ENCODE measurements at places on chromosomes 3 and 15. TPM values are rescaled to one million over a fixed set of nuclear protein-coding genes. Genes with fewer than 3 reads are reported as not detected.

Gene PATL2
- total RNA-seq, result 0.11 TPM

Gene PRRT3
- 0.57 TPM for total RNA-seq

Gene MAP1A
- 2.7 TPM for total RNA-seq

Gene VEPH1
- total RNA-seq, result 87.1 TPM

Gene BNIP2
- 159 TPM for total RNA-seq

Gene TRPM1
- not detected for total RNA-seq

Gene CLDN16
- total RNA-seq, result 0.74 TPM

- no peak for DNase-seq
Observed at GRCh38 chr3:89250742-89251141, 143.3 kb downstream of the EPHA3 start.

DNA sequence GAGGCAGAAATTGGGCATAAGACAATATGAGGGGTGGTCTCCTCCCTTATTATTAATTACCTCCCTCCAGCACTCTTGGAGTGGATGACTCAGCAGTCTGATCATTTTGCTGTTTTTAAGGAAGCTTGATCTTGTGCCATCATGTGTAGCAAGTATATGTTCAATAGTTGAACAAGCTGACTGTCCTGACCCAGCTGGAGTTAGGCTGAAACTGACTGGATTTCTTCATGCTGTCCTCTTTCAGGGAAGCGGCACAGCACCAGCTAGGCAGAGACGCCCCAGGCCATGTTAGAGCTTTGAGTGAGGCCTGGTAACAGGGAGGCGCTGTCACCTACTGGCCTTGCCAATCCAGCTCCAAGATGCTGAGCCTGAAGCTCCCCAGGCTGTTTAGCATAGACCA is 54.4 kb upstream of the KIF23 start:
- DNase-seq, result no peak

DNA sequence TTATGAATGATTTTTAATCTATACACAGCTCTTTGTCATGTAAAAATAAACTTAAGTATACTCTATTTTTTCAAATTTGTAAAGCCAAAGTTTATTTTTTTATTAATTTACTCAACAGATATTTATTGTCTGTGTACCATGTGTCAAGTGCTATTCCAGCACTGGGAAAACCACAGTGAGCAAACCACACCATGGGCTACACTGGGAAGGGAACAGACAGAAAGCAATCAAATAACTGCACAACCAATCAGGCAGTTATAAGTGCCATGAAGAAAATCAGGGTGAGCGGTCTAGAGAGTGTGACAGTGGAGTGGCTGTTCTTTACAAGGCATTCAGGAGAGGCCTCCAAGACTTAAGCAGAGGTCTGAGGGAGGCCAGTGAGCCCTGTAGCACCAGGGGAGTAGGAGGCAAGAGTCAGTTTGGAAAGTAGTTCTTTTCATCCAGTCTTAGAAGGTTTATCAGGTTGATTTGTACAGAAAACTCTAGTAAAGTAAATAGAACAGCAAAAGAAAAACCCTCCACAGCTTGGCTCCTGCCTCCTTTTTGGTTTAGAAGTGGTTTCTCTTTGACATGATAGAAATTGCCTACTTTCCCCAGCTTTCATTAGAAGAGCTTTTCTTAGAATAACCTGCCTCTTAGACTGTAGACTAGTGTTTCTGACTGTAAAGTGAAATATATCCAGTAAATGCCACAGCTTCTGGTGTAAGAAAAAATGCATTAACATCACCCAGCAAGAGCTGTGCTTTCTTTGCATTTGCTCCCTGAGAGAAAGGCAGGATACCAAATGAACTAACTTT is 13.7 kb downstream of the EIF2AK4 start:
- DNase-seq, result no peak

GRCh38 chr15:22902578-22902977 is 64.1 kb downstream of the NIPA2 start:
- DNase-seq, result no peak

DNA sequence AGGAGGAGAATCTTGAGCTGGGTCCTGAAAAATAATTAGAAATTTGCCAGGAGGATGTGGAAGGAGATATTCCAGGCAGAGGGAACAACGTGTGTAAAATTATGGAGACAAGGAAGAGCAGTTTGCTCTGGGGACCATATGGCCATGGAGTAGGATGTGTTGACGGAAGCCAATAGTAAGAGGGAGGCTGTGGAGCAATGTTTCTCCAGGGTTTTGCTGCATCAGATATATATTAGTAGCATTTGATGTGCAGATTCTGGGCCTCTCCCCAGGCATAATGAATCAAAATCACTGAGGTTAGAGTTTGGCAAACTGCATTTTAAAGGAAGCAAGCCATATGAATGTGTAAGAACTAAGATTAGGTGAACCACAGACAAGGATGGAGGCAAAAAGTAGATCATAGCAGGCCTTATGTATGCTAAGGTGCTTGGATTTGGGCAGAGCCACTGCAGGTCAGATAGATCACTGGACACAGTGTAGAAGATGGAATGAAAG is 192.9 kb upstream of the IL12A start:
- no peak for DNase-seq

GRCh38 chr3:5339967-5340535 is 152.5 kb downstream of the EDEM1 start:
- no peak for DNase-seq

GRCh38 chr3:87121856-87122255 is 105.3 kb upstream of the CHMP2B start:
- DNase-seq, result no peak

DNA sequence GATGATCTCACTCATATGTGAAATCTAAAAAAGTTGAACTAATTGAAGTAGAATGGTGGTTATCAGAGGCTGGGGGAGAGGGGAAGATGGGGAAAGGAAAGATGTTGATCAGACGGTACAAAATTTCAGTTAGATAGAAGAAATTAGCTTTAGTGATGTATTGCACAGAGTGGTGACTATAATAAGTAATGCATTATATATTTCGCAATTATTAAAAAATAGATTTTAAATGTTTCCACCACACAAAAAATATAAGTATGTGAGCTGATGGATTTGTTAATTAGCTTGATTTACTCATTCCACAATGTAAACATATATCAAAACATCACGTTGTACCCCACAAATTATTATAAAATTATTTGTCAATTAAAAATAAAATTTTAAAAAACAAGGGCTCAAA is 8.1 kb downstream of the SUMF1 start:
- no peak for DNase-seq

- no peak for DNase-seq
Observed at GRCh38 chr3:139281096-139281495, 62.7 kb upstream of the MRPS22 start.

- no peak for DNase-seq
Observed at GRCh38 chr15:47961401-47962090, 159.2 kb upstream of the SLC24A5 start.

- peak; percentile 13 for DNase-seq
Observed at GRCh38 chr3:47283591-47284364, 1.0 kb downstream of the KLHL18 start.

- DNase-seq, result no peak
Observed at GRCh38 chr3:49397470-49397869, 14.3 kb downstream of the RHOA start.

- peak; percentile 100 for DNase-seq
Observed at GRCh38 chr3:139389552-139390368, at the start of gene COPB2. Gene COPB2 (minus strand): TSS chr3:139389647. CDS start chr3:139389550, 97 bp downstream.

- DNase-seq, result no peak
Observed at GRCh38 chr3:58324391-58325390, 8.0 kb upstream of the PXK start.

DNA sequence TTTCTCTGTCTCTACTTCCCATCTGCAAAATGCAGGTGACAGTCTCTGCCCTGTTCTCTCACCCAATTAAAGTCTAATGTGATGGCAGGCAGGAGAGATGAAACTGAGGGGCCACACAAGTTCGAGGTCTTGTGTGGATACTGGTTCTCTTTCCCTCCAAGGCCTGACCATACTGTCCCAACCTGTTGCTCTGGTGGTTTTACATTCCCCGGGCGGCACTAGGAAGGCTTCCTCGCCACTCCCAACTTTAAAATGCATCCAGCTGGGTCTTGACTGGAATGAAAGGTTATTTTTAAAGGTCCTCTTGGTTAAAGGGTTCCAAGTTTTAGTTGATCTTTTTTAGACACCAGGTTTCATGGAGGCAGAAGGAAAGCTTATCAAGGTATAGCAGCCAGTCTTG is 37.2 kb downstream of the WHAMM start:
- no peak for DNase-seq

- no peak for DNase-seq
Observed at GRCh38 chr3:53702776-53703530, 143.3 kb downstream of the CHDH start.

GRCh38 chr3:33019981-33020380 is 68.5 kb downstream of the CCR4 start:
- DNase-seq, result no peak

DNA sequence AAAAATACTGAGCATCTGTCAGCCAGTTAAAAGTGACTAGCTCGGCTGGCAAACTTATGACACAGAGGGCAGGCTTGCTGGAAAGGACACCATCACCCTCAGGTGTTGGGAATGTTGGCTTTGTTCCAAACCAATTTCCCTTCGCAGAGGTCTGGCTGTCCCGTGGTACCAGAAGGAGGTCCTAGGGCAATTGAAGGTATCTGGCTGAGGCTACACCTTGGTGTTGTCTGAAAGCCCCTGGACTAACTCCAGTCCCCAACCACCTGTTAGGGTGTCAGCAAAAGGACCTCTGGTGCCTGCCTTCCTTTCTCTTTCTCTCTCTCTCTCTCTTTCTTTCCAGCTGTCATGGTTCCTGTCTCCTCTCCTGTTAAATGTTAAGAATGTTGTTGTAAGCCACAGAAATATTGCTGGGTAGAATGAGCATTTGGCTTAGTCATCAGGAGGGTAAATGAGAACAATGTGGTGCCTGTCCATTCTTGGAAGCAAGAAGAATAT is 12.5 kb downstream of the PRR20G start:
- DNase-seq, result peak; percentile 17

- DNase-seq, result peak; percentile 11
Observed at GRCh38 chr15:85504749-85505676, 124.6 kb downstream of the AKAP13 start.

DNA sequence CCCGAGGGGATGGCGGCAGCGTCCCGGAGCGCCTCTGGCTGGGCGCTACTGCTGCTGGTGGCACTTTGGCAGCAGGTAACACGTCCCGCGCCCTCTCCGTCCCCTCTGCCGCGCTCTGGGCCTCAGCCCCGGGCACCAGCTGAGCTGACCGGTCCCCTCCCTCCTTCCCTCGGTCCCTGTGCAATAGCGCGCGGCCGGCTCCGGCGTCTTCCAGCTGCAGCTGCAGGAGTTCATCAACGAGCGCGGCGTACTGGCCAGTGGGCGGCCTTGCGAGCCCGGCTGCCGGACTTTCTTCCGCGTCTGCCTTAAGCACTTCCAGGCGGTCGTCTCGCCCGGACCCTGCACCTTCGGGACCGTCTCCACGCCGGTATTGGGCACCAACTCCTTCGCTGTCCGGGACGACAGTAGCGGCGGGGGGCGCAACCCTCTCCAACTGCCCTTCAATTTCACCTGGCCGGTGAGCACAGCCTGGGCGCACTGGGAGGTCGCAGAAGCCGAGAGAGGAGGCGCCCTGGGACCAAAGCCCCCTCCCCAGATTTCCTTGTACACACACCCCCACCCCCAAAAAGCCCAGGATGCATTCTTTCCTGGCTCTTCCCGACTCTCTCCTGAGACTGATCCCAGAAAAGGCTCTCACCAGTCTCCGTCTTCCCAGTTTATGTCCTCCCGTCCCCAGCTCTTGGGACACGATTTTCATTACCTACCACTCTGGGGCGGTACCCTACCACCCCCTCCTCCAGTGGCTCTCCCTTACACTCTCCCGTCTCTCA is 705 bp downstream of the DLL4 start:
- DNase-seq, result peak; percentile 56

GRCh38 chr3:184598574-184598927 is 37.0 kb downstream of the EPHB3 start:
- DNase-seq, result no peak

DNA sequence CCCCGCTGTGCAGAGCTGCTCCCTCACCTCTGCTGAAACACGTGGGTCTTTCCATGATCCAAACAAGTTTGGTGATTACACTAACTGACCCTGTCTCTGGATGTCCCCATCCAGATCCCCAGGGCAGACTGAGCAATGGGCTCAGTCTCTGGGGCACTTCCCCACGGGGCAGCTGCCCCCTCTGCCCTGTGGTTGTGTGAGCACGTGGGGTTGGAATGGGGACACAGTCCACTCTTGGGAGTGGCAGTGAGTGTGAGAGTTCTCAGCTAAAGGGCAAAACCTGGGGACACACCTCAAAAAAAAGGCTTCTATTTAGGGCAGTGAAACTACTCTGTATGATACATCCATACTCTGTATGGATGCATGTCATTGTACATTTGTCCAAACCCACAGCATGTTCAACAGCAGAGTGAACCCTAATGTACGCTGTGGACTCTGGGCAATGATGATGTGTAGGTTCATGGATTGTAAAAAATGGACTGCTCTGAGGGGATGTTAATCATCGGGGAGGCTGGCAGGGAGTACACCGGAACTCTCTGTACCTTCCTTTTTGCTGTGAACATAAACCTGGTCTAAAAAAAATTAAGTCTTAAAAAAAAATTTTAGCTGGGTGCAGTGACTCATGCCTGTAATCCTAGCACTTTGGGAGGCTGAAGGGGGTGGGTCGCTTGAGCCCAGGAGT is 49.9 kb upstream of the BLM start:
- peak; percentile 32 for DNase-seq

GRCh38 chr3:52286777-52287110 is 884 bp upstream of the GLYCTK start:
- DNase-seq, result no peak
